Omental fat pad (tissue), 4 donors: ENCODE measurements at places on chromosomes 16 and 17. TPM values are rescaled to one million over a fixed set of nuclear protein-coding genes. Genes with fewer than 3 reads are reported as not detected.

EME1 gene
- total RNA-seq, result not detected

PRAC1 gene
- not detected for total RNA-seq

CSH2 gene
- not detected for total RNA-seq

CDH1 gene
- not detected for total RNA-seq

NUPR1 gene
- 48.5 TPM for total RNA-seq

ARSG gene
- total RNA-seq, result 2.9 TPM

ZSCAN10 gene
- not detected for total RNA-seq

OR3A2 gene
- total RNA-seq, result 0.24 TPM

BCL7C gene
- 18.4 TPM for total RNA-seq

DDX19B gene
- total RNA-seq, result 32.4 TPM

ERN2 gene
- total RNA-seq, result not detected

GAST gene
- not detected for total RNA-seq

KRTAP9-4 gene
- total RNA-seq, result not detected

EPOP gene
- 2.4 TPM for total RNA-seq

SLFN14 gene
- not detected for total RNA-seq

ASGR1 gene
- total RNA-seq, result 0.56 TPM

TNP2 gene
- total RNA-seq, result not detected

INCA1 gene
- total RNA-seq, result 1.4 TPM

CWC25 gene
- 25.1 TPM for total RNA-seq
